NCI-H2107 (cell line): ENCODE measurements at places on chromosomes 11 and 22.

DNA sequence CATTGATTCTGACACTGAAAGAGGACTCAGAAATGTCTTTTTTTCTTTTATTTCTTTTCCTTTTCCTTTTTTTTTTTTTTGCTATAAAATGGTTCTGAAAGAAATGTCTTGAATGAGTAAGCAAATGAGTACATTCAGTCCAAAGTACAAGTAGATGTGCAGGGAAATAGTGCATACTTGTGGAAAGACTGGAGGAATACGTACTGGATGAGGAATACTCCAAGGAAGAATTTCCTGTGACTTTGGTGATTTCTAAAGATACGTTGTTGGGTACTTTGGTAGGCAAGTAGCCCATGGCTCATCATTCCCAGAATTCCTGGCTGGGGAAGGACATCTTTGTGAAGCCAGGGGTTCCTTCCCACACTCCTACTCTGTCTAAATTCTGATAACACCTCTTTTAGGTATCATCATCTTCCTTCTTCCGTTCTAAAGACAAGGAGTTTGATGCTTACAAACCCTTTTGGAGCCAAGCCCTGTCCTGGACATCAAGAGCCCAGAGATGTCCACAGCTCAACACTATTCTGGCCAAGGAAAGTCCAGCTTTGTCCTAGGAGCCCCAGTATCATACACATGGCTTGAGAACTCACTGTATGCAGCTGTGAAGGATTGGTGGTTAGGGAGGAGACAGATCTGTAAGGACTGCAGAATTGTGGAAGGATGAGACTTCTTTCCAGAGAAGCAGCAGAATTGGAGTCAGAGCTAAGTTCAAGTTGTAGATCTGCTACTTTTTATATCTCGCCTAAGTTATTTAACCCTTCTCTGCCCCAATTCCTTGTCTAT is 4.8 kb upstream of the NUP98 start:
- DNase-seq: no peak

DNA sequence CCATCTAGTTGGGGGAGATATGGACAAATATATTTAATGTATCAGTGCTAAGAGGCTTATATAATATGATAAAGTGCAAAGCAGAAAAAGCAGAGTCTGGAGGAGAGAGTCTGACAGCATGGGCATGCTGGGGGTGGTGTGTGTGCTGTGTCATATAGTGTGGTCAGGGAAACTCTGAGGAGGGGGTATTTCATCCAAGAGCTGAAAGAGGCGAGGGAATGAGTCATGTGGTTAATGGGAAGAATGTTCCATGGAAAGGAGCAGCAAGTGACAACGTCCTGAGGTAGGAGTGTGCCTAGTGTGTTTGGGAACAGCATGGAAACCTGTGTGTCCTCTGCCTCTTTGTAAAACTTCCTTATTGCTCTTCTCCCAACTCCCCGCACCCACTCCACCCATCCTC is 38.0 kb downstream of the EIF3F start:
- no peak for DNase-seq

GRCh38 chr11:40281052-40281580 is 1178.3 kb downstream of the LRRC4C start:
- DNase-seq: no peak

- no peak for DNase-seq
These were observed 39.6 kb downstream of the ARRB1 start for GRCh38 chr11:75311858-75312288.
